ENCODE measurements at places on chromosomes 4 and X.

- DNase-seq = no peak
Measured at GRCh38 chrX:2284601-2285000, 216.2 kb downstream of the DHRSX start.

- DNase-seq = no peak
Measured at GRCh38 chr4:108107729-108108382, 60.9 kb downstream of the LEF1 start.

DNA sequence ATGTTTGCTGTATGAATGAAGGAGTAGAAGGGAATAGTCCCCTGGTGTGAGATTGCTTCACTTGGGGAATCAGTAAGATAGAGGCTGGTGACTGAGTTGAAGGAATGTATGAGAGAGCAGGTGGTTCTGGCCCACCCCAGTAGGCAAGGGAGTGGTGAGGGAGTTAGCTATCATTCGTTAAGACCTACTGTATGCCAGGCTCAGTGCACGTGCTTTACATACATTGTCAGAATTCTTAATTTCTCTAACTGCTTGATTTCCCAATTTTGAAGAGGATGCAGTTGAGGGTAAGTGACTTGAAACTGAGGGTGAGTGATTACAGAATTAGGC is 700 bp downstream of the VMA21 start:
- no peak for DNase-seq

- DNase-seq = no peak
Measured at GRCh38 chr4:128513664-128514484, 226.3 kb upstream of the PGRMC2 start.

DNA sequence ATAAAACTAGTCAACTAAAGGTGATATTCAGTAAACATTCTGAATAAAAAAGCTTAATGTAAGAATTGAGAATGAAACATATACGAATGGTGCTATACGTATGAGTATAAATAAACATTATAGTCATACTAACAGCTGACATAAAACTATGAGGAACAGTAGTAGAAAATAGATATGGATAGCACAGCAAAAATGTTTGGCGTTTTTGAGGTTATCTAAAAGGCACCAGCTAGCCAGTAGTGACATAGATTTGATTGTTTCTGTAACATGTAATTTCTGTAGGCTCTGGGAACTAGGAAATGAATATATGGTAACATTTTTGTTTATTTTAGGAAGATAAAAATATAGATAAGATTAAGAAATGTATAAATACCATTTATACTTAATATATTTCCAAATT is 69.3 kb downstream of the SNX25 start:
- DNase-seq = no peak

GRCh38 chr4:71785959-71786358 is 2.1 kb upstream of the GC start:
- DNase-seq = no peak

All from activated CD4-positive, CD25-positive, alpha-beta regulatory T cell (primary cell).